ENCODE measurements at places on chromosomes 11 and 22. TPM values are rescaled to one million over a fixed set of nuclear protein-coding genes. Genes with fewer than 3 reads are reported as not detected.

DNAL4 gene
- 6.3 TPM for total RNA-seq

OR52A1 gene
- not detected for total RNA-seq

SESN3 gene
- total RNA-seq: 63.4 TPM

- no peaks in the 10 kb centered on the region for H3K4me1 ChIP-seq
- H3K36me3 ChIP-seq: no peaks in the 10 kb centered on the region
- H3K27ac ChIP-seq: no peak overlapping the region
- H3K4me3 ChIP-seq: no peak overlapping the region
- no peak for DNase-seq
Measured at GRCh38 chr22:27668828-27669797, 132.4 kb downstream of the MN1 start.

DNA sequence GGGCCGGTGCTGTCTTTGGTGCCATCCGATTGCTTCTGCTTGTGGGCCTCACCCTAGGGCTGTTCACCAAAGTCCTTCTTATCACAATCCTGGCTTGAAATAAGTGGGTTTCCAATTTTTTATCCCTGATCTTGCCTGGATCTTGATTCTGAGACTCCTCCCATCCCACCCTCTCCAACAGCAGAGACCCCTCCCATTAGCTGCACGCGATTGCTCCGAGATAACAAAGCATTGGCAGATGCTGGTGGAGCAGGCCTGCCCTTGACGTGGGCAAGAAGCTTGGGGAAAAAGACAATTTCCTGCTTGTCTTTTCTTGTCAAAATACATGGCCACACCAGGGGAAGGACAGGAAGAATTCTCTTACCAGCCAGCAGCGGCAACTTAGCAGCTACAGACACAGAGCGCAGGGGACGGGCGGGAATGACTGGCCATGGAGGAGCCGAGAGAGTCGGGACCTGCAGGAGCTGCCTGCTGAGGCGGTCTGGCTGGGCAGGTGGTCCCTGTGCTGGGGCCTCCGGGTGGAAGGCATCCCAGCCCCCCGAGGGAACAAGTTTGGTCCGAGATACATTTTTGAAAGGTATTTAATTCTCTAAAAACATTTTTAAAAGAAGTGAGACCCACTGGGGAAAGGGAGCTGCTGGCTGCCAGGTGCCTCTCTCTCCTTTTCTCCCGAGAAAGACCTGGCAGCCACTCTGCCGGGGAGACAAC lies 9.7 kb upstream of the BID start:
- H3K27me3 ChIP-seq: peaks cover 6% of the 10 kb centered on the region
- peaks cover 25% of the 10 kb centered on the region for H3K4me1 ChIP-seq
- no peak overlapping the region for H3K4me3 ChIP-seq
- H3K36me3 ChIP-seq: peaks cover 1% of the 10 kb centered on the region
- no peak overlapping the region for H3K27ac ChIP-seq

Measured in activated CD4-positive, alpha-beta T cell treated with anti-CD3 and anti-CD28 coated beads, Interleukin-2, amount 10 ng/mL, durations not matched to agents 24 days and 14 days (primary cell).